ENCODE measurements at places on chromosomes 7 and 10.
A peak's percentile ranks its signal among the peaks of the same experiment; 100 is the strongest.

DNA sequence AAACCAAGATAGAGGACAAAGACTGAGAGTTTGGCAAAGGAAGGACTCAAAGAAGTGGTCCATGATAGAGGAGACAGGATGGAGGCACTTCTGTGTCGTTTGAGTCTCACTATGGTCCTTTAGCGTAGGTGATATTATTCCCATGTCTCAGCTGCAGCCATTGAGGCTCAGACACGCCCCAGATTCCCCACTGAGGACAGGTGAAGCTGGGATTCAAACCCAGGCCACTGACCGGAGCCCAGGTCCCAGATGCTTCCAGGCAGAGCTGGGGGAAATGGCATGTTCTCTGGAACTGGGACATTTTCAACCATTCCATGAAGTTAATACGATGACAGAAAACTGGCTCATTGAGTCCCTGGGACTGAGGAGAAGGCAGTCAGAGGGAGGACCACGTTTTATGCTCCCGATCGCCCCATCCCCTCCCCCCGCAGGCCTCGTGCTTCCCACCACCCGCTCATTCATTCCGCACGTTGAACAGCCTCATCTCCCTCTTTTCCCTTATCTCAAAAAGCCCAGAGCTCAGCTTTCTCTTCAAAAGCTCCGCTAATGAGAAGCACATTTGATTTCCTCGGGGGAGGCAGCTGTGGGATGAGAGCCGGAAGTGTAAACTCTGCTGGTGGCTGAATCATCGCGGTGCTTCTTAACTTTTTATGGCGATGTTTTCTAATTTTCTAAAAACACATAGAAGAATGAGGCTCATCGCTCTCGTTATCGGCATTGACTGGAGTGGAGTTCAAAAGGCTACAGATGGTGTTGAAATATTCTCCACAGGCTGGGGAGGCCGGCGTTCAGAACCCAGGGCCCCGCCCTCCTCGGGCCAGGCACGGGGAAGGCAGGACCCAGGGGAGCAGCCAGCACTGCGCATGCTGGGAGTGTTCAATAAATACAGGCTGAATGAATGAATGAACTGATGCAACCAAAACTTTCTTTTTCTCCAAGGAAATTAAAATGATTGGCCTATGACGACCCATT is 64.0 kb downstream of the OAT start:
- DNase-seq: no peak

DNA sequence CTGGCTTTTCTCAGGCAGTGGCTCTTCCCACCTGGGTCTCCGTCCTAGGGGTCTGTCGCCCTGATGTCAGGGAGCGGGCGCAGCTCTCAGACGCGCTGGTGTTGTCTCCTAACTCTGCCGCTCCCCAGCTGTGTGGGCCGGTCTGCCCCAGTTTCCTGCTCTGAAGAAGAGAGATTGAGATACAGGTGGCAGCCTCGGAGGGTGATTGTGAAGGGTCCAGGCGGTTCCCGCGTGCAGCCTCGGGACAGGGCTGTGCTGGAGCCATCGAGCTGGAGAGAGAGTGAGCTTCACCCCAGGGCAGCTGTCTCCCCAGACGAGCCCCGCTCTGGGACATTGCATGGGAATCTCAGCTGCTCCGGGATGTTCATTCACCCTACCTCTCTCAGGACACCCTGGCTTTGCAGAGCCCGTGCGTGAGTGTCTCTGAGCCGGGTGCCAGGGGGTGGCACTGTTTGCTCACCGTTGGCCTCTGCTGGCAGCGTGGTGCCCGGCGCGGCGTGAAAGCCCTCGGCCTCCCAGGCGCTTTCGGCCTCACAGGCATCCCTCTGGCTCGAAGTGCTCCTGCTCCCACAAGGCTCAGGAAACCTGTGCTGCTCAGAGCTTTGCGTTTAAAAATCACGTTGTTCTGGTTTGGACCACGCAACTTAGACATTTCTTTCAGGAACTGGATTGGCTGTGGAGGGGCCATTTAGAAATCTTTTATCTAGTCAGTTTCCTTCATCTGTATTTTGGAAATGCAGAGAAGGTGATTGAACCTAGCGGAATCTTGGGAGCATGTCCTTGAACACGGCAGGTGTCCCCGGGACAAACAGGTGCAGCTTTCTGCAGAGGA is 33.8 kb upstream of the ZFAND2A start:
- peak; percentile 72 for DNase-seq

DNA sequence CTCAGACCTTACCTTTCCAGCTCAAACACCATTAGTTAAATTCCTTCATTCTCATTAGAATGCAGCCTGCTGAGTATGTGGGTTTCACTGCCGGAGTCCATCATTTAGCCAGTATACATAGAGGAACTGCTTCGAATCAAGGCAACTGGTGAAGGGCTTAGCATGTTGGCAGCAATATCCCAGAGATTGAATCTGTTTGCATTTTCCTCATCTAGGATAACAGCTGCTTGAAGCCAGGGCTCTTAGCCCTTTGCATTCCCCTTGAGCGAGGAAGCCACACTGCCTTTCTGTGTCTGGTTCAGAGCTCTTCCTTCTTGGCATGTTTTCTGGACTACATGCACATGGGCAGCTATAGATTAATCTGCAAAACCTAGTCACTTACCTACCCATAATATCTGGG is 14.7 kb downstream of the NODAL start:
- no peak for DNase-seq

DNA sequence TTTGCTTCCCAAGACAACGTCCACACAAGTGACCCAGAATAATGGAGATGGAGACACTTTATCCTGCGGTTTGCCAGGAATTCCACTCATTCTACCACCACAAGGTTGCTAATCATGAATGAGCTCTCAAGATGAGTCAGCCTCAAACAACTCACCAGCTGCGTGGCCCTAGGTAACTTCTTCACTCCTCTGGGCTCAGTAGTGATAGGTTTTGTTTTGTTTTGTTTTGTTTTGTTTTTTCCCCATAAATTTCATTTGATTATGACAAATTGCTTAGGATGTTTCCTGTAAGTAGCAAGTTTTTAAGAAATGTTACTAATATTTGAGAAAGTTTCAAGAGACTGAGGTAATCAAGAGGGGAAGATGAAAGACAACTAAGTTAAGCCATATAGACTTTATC is 286.8 kb downstream of the PARD3 start:
- DNase-seq: peak; percentile 59

DNA sequence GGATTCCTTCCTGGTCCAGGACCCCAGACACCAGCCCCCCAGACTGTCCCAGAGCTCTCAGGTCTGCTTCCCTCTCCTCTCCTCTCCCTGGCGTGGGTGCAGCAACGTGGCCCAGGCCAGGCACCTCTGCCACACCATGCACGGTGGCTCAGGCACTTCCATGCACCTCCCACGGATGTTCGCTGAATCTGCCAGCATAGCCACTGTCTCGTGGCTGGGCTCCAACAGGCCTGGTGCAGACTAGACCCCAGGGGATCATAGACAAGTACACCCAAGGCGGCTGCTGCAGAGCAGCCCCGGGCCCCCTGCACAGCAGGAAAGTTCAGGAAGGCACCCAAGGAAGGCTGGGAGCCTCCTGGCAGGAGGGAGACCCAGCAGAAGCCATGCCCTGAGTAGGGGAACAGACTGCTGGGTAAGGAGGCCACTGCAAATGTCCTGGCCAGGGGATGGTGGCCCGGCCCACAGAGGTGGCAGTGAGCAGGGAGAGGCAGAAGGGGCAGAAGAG is 4.4 kb downstream of the RASGEF1A start:
- DNase-seq: no peak

GRCh38 chr10:95341716-95342130 is 50.9 kb upstream of the PDLIM1 start:
- no peak for DNase-seq

DNA sequence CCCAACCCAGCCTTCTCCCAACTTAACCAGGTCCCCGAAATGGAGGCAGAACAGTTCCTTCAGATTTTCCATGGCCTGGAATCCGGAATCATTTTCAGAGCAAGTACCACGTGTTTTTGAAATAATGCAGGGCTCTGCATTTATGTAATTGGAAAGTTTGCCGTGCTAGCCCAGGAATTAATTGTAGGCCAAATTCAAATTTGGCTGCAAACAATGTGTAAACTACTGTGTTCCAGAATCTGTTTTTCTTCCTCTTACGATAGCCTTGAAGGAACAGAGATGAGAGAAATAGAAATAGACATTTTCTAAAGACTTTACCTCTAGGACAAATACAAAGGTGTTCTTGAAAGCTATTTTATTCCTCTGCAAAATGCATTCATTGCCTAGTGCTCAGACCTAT is 77.4 kb downstream of the FAM107B start:
- DNase-seq: no peak

- DNase-seq: peak; percentile 32
These were observed 6.0 kb downstream of the MBLAC1 start for GRCh38 chr7:100132697-100133151.

DNA sequence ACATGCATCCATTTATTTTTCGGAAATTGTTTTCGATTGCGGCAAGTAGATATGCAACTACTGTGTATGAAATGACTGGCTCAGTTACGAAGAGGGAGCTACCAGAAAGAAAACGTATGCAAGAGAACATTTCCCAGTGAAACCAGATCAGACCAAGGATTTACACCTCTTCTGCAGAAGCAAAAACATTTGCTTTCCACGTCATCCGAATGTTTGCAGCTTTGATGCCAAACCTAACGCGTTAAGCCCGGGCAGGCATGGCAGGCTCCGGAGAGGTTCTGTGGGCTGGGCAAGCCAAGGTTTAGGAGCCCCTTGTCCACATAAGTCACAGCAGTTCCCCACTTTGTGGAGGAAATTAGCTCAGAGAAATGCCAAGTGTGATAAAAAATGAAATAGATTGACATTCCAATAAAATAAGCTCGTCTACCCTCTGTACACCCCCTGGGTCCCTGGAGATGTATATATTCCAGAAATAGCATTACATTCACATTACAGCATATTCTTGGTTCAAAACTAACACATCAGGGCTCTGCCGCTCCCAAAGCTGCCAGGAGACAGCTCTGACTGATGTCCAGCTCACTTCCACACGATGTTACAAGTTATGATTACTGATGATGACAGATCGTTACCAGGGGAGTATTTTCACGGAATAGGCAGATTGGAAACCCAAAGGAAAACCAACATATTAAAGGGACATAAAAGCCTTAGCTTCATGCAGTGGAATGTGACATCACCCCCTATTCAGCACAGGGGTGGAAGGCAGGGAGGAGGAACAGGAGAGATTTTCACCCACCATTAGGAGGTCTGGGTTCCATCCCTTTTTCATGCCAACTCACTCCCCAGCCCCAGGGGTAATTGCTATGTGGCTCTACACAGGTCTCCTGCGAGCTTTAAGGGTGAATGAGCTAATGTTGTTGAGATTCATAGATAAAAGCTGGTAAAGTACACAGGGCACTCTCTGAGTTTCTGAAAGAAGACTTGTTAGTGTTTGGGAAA is 81.5 kb downstream of the LYZL1 start:
- no peak for DNase-seq

GRCh38 chr10:98410135-98410743 is 4.7 kb downstream of the PYROXD2 start:
- no peak for DNase-seq

- DNase-seq: no peak
These were observed 38.4 kb downstream of the PLPP4 start for GRCh38 chr10:120495226-120496009.

DNA sequence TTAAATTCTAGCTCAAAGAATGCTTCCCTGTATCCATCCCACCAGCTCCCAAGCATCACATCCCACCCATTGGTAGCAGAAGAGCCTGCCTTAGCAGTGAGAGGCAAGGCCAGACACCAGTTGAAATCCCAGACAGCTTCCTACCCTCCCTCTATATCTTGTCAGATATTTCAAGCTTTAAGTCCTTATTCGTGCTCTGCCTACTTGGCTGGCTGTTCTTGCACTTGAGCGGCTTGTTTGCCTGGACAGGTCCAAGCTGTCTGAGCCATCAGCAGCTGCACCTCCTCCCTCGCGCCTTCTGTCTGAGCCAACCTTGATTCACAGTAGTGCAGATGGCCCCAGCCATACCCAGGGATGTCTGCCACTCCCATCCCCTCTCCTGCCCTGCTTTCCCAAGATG is 16.4 kb downstream of the LRRC4 start:
- no peak for DNase-seq

DNA sequence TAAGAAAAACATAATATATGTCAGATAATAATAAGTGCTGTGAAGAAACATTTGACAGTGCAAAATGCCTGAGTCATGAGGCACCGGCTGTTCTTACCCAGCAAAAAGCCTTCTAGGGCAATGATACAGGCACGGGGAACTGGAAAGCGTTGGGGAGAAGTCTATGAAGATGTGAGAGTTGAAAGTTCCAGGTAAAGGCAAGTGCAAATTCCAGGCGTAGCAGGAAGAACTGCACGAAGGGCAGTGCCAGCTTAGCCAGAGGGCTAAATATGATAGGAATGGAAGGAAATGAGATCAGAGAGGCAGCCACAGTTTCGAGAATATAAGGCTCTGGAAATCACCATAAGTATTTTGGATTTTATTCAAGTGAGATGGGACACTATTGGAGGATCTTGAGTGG is 87.0 kb downstream of the IPMK start:
- DNase-seq: no peak

GRCh38 chr10:128125416-128125943 is 743 bp downstream of the MKI67 start:
- DNase-seq: no peak

DNA sequence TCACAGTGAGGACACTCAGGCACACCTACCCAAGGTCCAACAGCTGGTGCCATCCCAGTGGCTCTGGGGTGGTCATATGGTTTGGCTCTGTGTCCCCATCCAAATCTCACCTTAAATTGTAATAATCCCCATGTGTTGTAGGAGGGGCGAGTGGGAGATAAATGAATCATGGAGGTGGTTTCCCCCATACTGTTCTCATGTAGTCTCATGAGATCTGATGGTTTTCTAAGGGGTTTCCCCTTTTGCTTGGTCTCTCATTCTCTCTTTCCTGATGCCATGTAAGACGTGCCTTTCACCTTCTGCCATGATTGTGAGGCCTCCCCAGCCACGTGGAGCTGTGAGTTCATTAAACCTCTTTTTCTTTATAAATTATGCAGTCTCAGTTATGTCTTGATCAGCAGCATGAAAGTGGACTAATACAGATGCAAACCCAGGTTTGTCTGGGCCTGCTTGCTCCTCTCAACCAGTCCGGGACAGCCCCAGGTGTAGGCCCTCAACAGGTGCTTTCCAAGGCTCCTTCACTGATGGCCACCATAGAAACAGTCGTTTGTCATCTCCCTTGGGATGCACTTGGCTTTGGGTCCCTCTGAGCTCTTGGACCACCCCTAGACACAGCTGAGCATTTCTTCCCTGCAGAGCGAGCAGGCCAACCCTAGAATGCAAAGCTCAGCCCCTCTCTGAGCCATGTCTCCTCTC is 101.3 kb upstream of the CTBP2 start:
- DNase-seq: no peak
